ENCODE measurements at places on chromosomes 2 and 18. TPM values are rescaled to one million over a fixed set of nuclear protein-coding genes. Genes with fewer than 3 reads are reported as not detected.

Gene TANC1
- total RNA-seq, result 0.20 TPM

Gene MAP2
- 0.05 TPM for total RNA-seq

Gene MOCOS
- total RNA-seq, result 0.30 TPM

Gene CHPF
- 13.9 TPM for total RNA-seq

Measured in T-helper 2 cell treated with Interferon-gamma antibody and Interleukin-4, amounts not matched to agents 100 ng/mL and 5 ng/mL, for 36 hours (primary cell).